Chondrocyte (in vitro differentiated cells): ENCODE measurements at places on chromosomes 2 and 18. TPM values are rescaled to one million over a fixed set of nuclear protein-coding genes. Genes with fewer than 3 reads are reported as not detected.

Gene SERPINB4
- not detected in 3 replicates for total RNA-seq

Gene POMC
- total RNA-seq = not detected in 3 replicates

Gene PLEK
- total RNA-seq = 0.15 TPM in 1 of 3 replicates, not detected in the others

Gene RAMP1
- 176 to 329 TPM (median 178 TPM) in 3 replicates for total RNA-seq

Gene PMAIP1
- 4.1 to 9.9 TPM (median 8.0 TPM) in 3 replicates for total RNA-seq

Gene NAT8
- not detected in 3 replicates for total RNA-seq

Gene LONRF2
- 1.7 to 1.8 TPM (median 1.7 TPM) in 3 replicates for total RNA-seq

Gene CACNB4
- 2.0 to 6.0 TPM (median 2.1 TPM) in 3 replicates for total RNA-seq

Gene CTNNA2
- total RNA-seq = not detected in 3 replicates

Gene ST6GAL2
- total RNA-seq = 144 to 319 TPM (median 144 TPM) in 3 replicates

Gene CNTNAP5
- total RNA-seq = not detected in 3 replicates

Gene SERPINB13
- total RNA-seq = not detected in 3 replicates

Gene LOXHD1
- not detected in 3 replicates for total RNA-seq

DNA sequence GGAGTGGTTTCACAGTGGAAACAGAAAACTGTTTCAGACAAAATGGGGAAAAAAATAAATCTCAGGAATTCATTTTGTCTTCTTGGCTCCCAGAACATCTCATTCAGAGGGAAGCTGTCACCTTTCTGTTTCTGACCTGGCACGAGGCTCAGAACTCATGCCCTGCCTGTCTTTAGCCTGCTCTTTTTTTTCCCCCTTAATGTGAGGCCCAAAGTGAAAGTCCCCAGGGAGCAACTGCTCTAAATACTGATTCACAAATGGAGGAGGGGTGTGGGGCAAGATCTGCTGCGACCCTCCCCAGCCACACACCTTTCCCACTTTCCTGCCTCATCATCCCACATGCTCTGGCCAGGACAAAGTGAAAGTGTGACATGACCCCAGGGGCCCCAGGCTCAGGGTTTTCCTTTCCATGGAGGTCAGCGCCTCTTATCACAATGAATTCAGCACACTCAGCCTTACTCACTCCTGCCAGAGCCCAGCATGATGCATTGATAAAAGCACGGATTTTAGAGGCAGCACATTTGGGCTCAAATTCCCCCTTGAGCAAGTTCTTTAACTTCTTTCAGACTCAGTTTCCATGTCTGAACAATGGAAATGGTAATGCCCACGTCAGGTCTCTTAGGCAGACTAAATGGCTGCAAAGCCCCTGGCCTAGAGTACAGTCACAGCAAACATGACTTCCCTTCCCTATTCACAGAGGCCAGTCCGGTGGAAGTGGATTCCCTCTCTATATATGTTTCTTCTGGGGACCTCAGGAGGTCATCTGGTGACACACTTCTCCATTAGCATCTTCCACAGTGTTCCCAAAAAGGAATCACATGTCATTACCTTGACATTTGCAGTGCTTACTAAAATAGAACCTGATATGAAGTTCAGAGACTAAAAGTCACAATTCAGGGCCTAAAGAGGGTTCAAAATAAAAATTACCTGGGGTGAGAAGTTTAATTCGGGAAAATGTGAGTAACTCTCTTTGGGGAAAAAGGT is 55.3 kb upstream of the TMEM163 start:
- DNase-seq = no peak

- DNase-seq = no peak
Measured at GRCh38 chr18:32544088-32544487, 73.4 kb upstream of the GAREM1 start.

GRCh38 chr2:162506706-162507105 is 162.8 kb downstream of the GCA start:
- DNase-seq = no peak

DNA sequence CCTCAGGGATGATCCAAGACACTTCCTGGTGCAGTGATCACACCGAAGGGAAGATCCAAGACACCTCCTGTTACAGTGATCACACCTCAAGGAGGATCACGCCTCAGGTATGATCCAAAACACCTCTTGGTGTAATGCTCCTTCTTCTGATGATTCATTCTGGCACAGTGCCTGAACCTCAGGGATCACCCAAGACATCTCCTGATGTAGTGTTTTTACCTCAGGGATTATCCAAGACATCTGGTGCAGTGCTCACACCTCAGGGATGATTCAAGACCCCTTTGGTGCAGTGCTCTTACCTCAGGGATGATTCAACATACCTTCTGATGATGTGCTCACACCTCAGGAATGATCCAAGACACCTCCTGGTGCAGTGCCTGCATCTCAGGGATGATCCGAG is 124.4 kb downstream of the ASB1 start:
- DNase-seq = no peak

GRCh38 chr2:191686729-191687128 is 8.8 kb downstream of the NABP1 start:
- no peak for DNase-seq

DNA sequence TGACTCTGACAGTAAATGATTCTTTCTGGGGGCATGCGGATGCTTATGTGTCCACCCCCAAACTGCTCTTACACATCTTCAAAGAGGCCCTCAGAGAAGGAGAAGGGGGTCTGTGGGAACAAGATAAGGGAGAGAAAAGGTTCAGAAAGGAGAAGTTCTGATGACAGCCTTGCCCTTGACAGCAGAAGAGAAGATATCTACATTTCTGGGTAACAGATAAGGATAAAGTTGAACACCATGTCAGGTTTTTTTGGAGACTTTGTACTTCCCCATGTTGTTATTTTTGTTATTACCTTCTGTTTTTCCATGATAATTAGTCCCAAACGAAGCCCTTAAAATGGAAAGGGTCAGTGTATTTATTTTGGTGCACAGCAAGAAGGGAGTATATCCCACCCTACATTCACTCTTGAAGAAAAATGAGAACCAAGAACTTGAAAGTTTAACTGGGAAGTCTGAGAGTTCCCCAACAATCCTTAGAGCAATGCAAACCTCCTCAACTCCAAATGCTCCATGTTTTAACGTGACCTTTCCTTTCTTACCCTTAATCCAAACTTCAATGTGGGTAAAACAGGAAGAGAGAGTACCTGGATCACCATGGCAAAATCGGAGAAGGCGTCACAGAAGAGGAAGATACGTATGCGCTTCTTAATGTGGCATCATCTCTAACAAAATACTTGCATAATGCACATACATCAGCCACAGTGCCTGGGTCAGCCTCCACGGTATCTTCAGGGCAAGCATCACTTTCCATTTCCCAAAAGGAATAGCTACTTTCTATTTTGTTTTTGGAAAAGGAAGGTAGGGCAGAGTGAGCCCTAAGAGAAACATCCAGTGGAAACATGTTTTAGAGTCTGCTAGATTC is 264.6 kb upstream of the STON1 start:
- DNase-seq = no peak

- DNase-seq = no peak
Measured at GRCh38 chr2:16184341-16184890, 244.1 kb downstream of the MYCN start.

GRCh38 chr2:46239847-46240181 is 57.4 kb upstream of the EPAS1 start:
- DNase-seq = no peak

DNA sequence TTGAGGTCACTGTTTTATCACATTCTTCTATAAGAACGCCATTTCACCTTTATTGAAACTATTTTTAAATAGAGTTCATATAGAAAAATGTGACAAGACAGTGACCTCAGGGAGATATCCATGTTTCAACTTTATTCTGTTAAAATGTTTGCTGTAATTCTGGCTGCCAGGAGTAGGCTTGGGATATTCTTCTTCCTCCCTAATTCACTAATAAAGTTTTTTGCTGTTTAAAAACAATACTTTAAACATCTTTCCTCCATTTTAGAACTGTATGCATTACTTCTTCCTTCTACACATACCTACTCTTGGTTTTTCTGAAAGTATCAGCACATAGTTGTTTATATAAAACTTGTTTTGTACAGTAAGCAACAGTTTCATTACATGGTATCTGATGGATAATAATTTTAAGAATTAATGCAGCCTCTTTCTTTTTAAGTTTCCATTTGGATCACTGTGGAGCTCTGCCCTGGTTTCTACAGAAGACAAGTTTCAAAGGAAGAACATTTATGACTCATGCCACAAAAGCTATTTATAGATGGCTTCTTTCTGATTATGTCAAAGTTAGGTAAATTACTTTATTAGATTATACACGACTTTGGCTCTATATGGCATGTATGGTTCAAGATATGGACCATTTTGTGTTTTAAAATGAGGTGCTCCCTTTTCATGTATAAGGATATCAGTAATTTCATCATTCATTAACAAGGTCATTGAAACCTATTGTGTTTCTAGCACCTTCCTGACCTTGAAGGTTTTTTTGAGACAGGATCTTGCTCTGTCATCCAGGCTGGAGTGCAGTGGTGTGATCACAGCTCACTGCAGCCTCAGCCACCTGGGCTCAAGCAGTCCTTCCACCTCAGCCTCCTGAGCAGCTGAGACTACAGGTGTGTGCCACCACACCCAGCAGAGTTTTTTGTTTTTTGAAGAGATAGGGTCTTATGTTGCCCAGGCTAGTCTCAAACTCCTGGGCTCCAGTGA is 7.2 kb downstream of the CPSF3 start:
- DNase-seq = no peak

DNA sequence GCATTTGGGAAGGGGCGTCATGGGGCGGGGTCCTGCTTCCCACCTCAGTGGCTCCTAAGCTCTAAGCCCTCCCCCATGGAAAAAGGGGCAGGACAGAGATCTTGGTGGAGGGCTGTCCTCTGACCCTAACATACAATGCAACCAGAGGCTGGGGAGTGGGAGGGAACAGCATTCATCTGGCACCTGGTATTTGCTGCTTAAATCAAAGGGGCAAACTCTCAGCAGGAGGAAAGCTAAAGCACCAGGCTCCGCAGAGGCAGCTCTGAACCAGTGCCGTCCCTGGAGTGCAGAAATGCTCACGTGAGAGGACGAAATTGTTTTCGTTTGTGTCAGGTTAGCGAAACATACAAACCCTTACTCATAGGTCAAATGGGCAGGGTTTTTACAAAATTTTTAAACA is 92.7 kb upstream of the PXDN start:
- DNase-seq = no peak

DNA sequence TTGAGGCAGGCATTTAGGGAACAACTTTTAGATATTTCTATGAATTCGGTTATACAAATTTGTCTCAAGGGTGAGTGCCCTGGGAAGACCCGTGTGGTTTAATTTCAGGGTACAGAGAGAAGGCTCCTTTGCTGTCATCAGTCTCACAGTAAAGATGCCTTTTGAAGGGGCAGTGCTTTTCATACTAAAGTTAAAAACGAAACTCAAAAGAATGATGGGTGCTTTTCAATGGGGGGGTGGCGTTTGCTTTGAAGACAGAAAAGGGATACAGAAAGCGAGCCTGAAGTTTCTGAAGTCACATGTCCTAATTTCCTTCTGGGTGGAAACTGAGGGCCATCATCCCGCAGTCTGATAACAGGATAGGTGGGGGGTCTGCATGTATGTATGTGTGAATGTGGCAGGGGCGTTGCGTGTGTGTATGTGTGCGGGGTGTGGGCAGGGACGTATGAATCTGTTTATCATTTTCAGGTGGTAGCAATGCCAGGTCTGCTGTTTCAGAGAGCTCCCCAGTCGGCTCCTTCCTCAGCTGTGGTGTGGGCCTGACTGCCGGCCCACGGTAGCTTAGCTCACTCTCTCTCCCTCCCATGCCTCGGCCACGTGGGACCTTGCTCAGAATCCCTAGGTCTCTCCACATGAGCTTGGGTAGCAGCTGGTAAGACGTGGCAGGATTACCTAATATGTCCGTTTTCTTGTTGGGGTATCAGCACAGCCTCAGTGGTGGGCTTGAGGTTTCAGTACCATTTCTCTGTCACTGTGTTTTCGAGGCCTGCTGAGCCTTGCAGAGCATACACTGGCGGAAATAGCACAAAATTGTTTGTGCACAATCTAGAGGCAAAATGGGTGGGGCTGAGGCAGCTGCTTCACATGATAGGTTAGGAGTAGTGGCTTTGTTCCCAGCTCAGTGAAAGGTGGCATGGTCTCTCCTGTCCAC is 32.7 kb downstream of the ARHGAP25 start:
- DNase-seq = no peak

GRCh38 chr18:76461148-76461547 is 33.9 kb downstream of the ZNF516 start:
- DNase-seq = no peak

- DNase-seq = no peak
Measured at GRCh38 chr2:58473165-58473564, 232.0 kb upstream of the FANCL start.

DNA sequence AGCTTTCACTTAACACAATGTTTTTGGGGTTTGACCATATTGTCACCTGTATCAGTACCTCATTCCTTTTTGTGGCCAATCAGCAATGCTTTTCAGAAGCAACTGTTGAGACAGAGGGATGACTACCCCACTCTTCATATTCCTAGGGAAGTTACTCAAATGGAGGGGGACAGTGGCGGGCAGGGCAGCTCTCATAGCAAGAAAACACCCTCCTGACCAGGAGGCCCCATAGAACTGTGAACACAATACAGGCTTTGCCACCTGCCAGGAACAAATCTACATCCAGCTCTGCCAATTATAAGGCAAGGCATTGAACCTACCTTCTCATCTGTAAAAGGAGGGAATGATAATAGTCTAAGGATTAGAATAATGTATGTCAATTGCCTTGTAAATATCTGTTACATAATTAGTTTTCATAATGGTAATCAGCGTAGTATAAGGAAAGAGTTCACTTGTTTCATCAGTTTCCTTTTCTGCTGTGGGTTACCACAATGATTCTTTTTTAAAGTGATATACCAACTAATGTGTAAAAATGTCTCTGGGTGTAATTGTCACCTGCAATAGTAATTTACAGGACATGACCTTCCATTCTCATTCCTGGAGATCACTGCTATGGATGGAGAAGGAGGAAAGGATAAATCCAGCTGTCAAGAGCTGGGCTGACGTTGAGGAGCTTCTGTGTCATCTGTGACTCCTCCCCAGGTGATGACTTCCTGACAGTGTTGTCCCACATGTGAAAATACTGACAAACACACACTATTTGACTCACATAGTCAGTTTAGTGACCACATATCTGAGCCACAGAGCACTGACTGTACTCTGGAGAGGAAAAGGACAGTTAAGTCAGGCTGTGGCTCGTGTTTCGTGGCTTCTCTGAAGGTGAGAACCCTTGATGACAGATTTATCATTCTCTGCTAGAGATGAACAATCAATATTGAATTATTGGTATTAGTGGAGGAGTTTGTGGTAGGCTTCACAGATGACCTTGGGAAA is 13.5 kb downstream of the ALPK2 start:
- no peak for DNase-seq

DNA sequence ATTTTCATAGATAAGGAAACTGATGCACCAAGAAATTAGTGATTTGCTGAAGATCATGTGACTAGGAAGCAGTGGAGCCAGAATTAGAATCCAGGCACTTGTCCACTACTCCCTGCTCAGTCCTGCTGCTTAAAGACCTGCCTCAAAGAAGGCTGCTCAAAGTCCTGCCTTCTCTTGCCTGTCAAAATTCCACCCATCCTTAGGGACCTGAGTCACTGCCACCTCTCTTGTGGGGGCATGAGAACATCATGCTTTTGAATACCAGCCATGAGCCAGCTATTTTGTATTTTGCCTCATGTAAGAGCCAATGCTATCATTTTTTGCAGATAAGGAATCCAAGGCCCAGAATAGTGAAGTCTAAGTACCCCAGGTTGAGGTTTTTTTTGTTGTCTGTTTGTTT is 47.1 kb downstream of the DDX1 start:
- DNase-seq = no peak
